ENCODE measurements at places on chromosomes 4 and X. TPM values are rescaled to one million over a fixed set of nuclear protein-coding genes. Genes with fewer than 3 reads are reported as not detected.

NIPAL1 gene
- 3.1 TPM for polyA plus RNA-seq

IL2RG gene
- polyA plus RNA-seq, result 1.8 TPM

GRCh38 chr4:158873795-158874401 lies 105.1 kb downstream of the FNIP2 start:
- DNase-seq, result peak; percentile 48

DNA sequence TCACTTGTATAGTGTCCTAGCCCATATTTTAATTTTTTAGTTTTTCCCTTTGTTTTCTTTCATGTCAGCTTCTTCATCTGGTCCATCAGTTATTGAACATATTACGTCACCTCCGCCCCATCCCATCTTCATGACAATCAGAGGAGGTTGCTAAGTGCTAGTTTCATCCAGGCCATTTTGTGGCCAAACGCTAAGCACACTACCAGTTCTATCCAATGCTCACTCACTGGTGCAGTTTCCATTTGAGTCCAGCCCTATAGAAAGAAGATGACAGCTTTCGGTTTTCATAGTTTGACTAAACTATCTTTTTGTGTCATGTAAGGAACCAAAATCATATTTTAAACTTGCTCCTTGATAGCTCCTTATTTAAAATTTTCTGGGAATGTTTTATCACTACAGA lies 304.2 kb downstream of the TENM3 start:
- DNase-seq, result no peak

DNA sequence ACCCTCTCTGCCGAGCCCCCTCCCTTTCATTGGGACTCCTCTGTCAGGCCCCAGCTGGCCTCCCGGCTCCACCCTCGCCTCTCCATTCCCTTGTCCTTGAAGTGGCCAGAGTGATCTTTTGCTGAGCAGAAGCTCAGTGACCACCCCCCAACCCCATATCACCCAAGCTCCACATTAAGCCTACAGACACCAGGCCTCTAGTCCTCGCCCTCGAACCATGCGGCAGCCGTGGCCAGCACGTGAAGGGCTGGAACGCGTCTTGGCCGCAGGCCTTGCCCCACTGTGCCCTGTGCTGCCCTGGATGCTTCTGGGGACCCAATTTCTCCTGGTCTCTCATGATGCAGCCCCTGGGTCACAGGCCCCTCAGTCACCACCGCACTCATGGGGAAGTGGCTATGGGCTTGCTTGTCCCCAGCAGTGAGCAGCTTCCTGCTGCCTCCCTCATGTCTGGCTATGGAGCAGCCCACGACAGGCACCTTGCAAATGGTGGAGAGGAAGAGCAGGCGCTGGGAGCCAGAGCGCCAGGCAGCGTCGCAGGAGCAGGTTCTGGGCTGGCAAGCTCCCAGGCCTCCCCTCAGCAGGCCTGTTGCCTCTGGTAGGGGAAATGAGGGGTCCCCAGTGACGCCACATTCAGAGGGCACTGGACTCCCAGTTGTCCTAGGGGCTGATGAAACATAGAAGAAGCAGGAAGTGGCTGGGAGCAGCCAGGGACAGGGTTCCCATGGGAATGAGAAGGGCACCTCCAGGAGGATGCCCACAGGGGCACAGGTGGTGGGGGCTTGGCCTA lies 757 bp upstream of the SRPK3 start:
- DNase-seq, result no peak

GRCh38 chr4:4861390-4862018 lies 2.0 kb downstream of the MSX1 start:
- no peak for DNase-seq

GRCh38 chr4:141890279-141890678 lies 253.9 kb downstream of the IL15 start:
- no peak for DNase-seq

- DNase-seq, result no peak
These were observed 61.7 kb downstream of the SLIT2 start for GRCh38 chr4:20313237-20314030.

DNA sequence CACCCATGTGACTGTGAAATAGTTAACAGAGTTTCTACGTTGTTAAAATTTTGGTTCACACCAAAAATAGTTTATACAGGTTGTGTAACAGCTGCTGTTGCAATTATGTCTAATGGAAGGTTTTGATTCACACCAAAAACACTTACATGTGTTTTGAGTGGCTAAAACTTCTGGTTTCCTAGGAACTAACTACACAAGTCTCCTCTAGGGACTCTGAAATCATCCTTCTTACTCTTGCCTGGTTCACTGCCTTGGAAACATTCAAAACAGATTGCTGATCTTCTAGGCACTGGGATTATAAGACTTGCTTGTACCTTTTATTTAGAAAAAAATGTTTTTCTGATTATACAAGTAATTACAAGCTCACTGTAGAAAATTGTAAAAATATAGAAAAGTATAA lies 14.9 kb upstream of the MORC4 start:
- peak; percentile 51 for DNase-seq

GRCh38 chr4:41542526-41543275 lies 4.7 kb downstream of the LIMCH1 start:
- DNase-seq, result no peak

- no peak for DNase-seq
These were observed 34.4 kb upstream of the EFNB1 start for GRCh38 chrX:68794461-68794860.

DNA sequence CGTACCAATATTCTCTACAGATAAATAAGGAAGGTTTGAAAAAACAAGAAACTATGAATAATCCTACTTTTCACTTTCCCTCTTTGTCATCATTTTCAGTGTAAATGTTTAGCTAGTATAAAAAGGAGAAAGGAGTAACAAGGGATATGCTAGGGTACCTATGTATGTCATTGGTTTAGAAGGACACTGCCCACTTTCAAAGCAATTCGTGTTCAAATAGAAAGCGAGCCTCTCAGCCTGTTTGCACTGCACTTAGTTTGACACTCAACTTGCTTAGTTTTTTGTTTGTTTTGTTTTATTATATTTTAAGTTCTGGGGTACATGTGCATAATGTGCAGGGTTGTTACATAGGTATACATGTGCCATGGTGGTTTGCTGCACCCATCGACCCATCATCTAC lies 21.6 kb upstream of the RXFP1 start:
- DNase-seq, result no peak

GRCh38 chr4:52187603-52188002 lies 136.5 kb downstream of the SPATA18 start:
- no peak for DNase-seq

- DNase-seq, result no peak
These were observed 291.8 kb downstream of the IDS start for GRCh38 chrX:149213264-149213663.

- DNase-seq, result no peak
These were observed 310.0 kb downstream of the SLITRK2 start for GRCh38 chrX:146127617-146128016.
